Substantia nigra (tissue), 51 donors: ENCODE measurements at places on chromosomes 3 and 15.

GRCh38 chr15:51089699-51090453 is 4.8 kb downstream of the TNFAIP8L3 start:
- DNase-seq = no peak

- no peak for DNase-seq
Measured at GRCh38 chr3:71504250-71505036, 79.1 kb downstream of the FOXP1 start.

DNA sequence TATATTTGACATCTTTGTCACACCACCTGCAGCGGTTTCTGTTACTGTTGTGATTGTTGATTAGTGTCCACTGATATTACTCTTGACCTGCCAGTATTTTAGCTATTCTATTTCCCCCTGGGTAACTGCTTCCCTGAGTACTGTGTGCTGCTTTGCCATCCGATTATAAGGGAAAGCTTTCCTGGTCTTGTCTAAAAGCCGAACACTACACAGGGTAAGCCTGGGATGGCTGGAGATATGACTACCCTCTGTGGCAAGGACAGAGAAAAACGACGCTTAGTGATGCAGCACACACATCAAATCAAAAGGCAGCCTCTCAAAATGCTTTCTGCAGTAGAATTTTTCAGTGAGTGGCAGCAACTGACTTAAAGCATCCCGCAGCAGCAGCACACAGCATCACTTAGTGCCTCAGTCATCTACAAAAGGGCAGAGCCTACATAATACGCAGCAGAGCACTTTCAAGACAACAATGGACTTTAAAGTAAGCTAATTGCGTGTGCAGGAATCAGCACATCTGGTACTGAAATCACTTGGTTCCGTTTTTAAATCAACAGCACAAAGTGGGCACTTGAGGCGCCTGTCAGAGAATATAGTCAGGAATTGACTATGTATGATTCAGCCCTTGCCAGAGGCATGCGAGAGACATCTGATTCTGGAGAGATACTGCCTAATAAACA is 656.3 kb upstream of the TGFBR2 start:
- DNase-seq = no peak

GRCh38 chr3:63975723-63976122 is 47.6 kb downstream of the PSMD6 start:
- DNase-seq = peak; percentile 34

DNA sequence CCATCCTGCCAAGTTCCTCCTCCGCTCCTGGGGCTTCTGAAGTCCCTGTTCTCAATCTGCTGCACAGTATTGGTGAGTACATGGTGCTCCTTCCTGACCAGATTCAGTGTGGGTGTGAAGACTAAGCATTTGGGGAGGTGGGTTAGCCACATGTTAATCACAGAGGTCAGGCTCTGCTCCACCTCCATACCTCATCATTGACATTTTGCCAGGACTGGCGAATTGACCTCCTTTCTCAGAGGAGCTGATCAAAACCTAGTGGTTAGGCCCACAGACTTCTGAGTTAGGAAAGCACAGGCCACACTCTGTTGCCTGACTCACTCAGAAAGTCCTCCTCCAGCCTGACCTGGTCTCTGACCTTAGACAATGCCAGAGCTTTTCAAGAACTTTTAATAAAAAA is 8.4 kb upstream of the RPS17 start:
- no peak for DNase-seq
